GM04504 (cell line): ENCODE measurements at places on chromosomes 2 and 18.

DNA sequence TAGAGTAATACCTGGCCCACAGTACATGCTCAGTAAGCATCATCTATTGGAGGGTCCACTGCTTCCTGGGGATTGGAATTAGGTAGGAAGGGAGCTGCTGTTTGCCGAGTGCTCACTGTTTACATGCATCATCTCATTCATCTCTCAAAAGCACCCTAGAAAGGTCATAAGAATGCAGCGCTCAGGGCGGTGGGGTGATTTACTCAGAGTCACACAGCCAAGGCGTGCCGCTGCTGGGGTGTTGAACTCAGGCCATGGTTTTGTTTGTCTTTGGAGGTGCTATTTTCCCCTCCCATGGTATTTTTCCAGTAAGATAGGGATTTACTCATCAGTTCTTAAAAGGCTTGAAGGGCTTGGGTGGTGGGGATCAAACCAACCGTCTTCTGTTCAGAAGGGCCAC, 227.5 kb downstream of the LDLRAD4 start:
- no peak for DNase-seq

GRCh38 chr18:55244546-55244945, 285.3 kb upstream of the CCDC68 start:
- DNase-seq = no peak

- no peak for DNase-seq
These were observed 94.5 kb upstream of the HAAO start for GRCh38 chr2:42886921-42887320.

DNA sequence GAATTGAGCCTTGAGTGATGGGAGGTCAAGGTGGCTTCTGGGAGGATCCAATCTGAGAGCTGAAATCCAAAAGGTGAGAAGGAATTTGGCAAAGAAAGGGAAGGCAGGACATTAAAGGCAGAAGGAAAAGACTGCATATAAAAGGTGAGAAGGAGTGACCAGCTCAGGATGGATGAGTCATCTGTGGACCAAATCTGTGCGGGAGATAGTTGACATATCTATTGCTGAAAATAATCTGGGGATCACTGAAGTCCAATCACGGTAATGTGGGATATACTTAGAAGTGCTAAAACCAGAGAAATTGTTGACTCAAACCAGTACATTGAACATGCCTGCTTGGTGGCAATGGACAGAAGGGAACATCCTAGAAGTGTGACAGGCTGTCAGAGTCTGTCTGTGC, 8.0 kb upstream of the PTPN4 start:
- no peak for DNase-seq

- DNase-seq = no peak
These were observed 69.7 kb upstream of the NRP2 start for GRCh38 chr2:205612636-205613035.

DNA sequence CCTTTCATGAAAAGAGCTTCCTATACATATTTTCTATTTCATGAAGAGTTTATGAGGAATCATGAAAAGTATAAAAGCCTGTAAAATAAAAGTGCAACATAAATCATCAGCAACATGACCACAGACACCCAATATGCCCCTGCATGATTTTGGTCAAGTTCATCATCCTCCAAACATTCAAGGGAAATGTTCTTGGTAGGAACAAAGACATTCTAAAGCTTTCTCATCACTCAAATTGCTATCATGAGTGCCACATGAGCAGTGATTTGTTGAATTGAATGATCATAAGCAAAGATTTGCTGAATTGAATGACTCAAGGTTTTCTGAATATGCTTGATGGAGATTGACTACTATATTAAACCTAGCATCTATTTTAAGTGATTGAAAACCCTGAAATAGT, 172.2 kb downstream of the MBD2 start:
- no peak for DNase-seq

DNA sequence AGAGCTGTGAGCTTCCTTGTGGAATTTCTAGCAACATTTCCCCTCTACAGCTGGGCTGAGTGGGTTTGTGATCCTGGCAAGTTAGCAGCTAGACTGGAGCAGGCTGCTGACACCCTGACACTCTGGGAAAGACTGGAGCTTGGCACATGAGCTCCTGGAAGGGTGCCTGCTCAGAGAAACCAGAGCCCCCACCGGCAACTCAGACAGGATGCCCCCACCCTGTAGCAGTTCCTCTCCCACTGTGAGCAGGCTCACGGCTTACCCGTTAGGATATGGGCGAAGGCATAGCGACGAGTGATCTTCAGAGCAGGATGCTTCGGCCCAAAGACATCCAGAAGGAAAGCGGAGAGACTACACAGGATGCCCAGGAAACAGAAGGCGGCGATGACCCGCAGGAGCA, 11.2 kb downstream of the TMEM127 start:
- no peak for DNase-seq
